ENCODE measurements at places on chromosomes 5 and 9.

GRCh38 chr5:154388842-154389241 is 57.0 kb upstream of the SAP30L start:
- DNase-seq = no peak

- no peak for DNase-seq
Measured at GRCh38 chr5:72156946-72157624, 49.8 kb downstream of the MAP1B start.

GRCh38 chr5:139762615-139763170 is 32.9 kb upstream of the PSD2 start:
- DNase-seq = no peak

GRCh38 chr5:161751265-161751664 is 65.7 kb downstream of the GABRA6 start:
- no peak for DNase-seq

GRCh38 chr5:171926311-171926710 is 80.1 kb downstream of the FBXW11 start:
- no peak for DNase-seq

DNA sequence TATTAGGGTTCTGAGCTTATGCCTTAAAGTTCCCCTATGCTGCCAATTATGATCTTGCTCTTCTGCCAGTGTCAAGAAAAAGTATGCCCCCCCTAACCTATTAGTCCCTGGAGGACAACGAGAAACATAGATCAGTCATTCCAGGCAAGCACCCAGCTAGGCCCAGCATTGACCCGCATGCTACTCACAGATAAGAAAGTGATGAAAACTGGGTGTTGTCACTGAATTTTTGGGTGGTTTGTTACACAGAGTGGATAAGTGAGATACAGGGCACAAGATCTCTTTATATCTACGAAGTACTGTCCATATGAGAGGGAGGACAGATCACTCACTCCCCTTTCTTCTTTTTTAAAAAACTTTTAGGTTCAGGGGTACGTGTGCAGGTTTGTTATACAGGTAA is 6.4 kb upstream of the TEX48 start:
- DNase-seq = no peak

- no peak for DNase-seq
Measured at GRCh38 chr5:3058942-3059341, 307.5 kb upstream of the IRX2 start.

GRCh38 chr9:124869466-124869985 is 7.6 kb downstream of the ARPC5L start:
- peak; percentile 52 for DNase-seq

DNA sequence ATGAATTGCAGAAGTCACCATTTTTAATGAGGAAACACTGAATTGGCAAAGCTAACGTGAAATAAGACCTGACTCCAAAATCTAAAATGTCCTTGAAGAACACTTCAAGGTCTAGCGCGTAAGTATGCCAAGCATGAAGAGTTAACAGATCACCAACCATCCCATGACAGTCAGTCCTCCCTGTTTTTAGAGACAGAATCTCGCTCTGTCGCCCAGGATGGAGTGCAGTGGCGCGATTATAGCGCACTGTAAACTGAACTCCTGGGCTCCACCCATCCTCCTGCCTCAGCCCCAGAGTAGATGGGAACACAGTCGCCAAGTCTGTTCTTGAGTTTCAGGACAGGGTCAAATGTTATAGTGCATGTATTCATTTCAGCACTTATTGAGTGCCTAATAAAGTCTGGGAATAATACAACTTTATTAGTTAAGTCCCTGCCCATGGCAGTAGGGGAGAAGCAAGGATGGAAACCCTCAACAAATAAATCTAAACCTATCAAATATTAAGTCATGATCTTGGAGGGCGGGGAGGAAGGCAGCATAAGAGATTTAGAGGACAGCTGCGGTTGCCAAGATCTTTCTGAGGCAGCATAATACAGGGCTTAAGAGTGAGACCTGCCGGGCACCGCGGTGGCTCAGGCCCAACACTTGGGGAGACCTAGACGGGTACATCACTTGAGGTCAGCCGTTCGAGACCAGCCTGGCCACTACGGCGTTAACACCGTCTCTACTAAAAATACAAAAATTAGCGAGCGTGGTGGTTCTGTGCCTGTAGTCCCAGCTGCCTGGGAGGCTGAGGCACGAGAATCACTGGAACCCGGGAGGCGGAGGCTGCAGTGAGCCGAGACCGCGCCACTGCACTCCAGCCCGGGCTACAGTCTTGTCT is 1.1 kb downstream of the ATPSCKMT start:
- no peak for DNase-seq

DNA sequence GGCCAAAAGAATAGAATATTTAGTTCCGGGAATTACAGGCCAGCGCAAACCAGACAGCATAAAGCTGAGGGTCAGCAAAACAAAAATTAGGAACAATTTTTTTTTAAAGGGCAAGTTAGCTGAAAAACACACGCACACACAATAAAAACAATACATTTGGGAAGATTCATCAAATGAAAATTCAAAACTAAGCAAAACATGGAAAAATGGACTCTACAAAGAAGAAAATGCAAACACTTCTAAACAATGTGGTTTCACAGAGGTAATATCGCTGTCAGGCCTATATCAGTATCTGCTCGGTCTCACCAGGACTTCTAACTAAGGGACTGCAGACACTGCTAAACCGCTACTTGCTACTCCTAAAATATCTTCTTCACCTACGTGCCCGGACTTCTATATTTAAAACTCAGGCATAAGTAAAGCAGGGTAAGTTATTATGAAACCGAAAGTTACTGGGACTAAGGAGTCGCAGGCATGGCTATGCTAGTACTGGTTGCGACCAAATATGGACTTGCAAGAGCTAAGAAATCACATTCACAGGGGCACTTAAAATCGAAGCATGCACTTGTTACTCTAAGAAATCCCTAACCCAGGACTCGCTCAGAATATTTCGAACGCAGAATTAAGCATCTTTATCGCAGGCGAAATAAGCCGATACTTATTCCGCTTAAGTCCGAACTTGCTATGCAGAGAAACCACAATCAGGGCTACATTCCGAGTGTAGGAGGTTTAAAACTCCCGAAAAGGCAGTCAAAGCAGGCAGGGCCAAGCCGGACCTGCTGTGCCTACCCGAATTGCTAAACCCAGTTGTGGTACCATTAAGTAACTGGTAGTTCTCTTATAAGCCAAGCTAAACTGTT is 2.3 kb downstream of the ANXA2R start:
- no peak for DNase-seq

DNA sequence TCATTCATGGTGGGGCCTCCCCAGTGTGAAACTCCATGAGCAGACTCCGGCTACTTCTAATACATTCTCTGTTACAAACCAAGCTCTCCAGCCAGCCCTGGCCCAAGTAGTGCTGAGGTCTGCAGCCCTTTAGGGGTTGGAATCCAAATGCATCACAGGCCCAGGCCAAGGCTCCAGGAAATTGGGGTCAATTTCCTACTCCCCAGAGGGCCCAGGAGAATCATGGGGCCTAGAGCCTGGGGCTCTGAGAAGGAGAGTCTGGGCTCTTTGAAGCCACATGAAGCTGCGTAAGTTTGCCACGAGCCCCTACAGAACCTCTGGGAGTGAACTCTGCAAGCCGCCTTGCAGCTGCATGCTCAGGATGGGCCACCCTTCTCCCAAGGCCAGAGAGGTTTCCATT is 206.4 kb downstream of the PAPPA start:
- no peak for DNase-seq

GRCh38 chr9:77847626-77848025 is 184.0 kb downstream of the GNAQ start:
- no peak for DNase-seq

DNA sequence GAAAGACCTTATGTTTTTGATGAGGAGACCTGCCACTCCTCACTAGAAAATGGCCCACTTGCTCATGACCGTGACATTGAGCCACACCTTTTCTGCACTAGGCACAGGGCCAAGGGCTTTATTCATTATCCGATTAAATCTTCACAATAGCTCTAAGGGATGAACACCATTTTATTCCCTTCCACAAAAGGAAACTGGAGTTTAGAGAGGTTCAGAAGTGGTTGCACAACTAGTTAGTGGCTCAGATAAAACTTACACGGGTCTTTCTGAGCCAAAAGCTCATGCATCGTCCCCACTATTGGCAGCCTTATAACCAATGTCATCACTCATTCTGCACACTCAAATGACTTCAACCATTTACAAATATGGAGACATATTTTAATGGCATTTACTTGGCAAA is 39.4 kb downstream of the SUSD1 start:
- no peak for DNase-seq

GRCh38 chr5:132302413-132302812 is 8.2 kb downstream of the SLC22A4 start:
- no peak for DNase-seq

GRCh38 chr9:16950051-16950450 is 79.6 kb upstream of the BNC2 start:
- DNase-seq = no peak

GRCh38 chr5:35852084-35852734 is 4.5 kb upstream of the IL7R start:
- no peak for DNase-seq

Measured in HuH-7.5 (cell line).